Urinary bladder (tissue), 4 donors: ENCODE measurements at places on chromosomes 7 and 10. TPM values are rescaled to one million over a fixed set of nuclear protein-coding genes. Genes with fewer than 3 reads are reported as not detected.

Gene LLCFC1
- not detected for polyA plus RNA-seq

Gene AKR1C8
- not detected for polyA plus RNA-seq

Gene GIMAP6
- 30.3 TPM for polyA plus RNA-seq

Gene CYP3A7
- polyA plus RNA-seq: 0.06 TPM

Gene CALHM3
- not detected for polyA plus RNA-seq

Gene TMEM213
- polyA plus RNA-seq: not detected

Gene FAM171A1
- 19.7 TPM for polyA plus RNA-seq

Gene PPP1R17
- not detected for polyA plus RNA-seq

Gene LRRC18
- polyA plus RNA-seq: 0.47 TPM

Gene GRM3
- not detected for polyA plus RNA-seq
